ENCODE measurements at places on chromosomes 5 and 9.

- DNase-seq = no peak
Observed at GRCh38 chr5:178269499-178269898, 36.9 kb upstream of the PHYKPL start.

- no peak for DNase-seq
Observed at GRCh38 chr5:106374956-106375355, 1295.8 kb downstream of the EFNA5 start.

- DNase-seq = no peak
Observed at GRCh38 chr9:116484492-116485061, 202.5 kb upstream of the TRIM32 start.

DNA sequence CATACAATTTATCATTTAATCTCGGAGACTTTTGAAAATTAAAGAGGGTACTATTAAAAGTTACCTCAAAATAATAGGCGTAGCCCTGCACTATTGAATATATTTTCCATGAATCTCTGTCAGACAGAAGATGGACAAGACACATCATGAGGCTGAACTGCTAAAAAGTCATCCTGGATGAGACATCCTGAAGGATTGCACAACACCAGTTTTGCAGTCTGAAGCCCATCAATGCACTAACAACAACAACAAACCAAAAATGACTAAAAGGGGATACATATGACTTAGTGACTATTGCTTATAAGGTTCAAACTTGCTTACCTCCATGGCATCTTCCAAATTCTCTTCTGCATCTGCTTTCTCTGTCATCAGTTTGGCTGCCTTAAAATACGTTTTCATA lies 15.7 kb downstream of the LMBRD2 start:
- DNase-seq = no peak

GRCh38 chr5:172284611-172284980 lies 1.0 kb upstream of the UBTD2 start:
- no peak for DNase-seq

All from GM19239 (cell line).